Activated naive CD8-positive, alpha-beta T cell treated with anti-CD3 and anti-CD28 coated beads for 36 hours (primary cell): ENCODE measurements at places on chromosomes 2 and 18. TPM values are rescaled to one million over a fixed set of nuclear protein-coding genes. Genes with fewer than 3 reads are reported as not detected.

DNA sequence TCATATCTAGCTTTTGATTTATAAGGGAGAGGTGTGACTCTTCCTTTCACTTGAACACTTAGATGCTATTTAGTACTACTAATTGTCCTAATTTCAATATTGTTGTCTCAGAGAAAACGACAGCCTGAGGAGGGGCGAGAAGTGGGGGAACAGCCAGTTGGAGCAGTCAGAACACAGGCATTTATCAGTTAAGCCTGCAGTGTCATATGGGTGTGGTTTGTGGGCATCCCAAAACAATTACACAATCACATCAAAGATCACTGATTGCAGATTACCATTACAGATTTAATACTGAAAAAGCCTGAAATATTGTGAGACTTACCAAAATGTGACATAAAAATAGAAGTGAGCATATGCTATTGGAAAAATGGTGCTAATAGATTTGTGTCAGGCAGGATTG, 15.8 kb downstream of the TMEM131 start:
- no peak for DNase-seq

SMYD1 gene
- not detected for total RNA-seq

DPP10 gene
- not detected for total RNA-seq

DNA sequence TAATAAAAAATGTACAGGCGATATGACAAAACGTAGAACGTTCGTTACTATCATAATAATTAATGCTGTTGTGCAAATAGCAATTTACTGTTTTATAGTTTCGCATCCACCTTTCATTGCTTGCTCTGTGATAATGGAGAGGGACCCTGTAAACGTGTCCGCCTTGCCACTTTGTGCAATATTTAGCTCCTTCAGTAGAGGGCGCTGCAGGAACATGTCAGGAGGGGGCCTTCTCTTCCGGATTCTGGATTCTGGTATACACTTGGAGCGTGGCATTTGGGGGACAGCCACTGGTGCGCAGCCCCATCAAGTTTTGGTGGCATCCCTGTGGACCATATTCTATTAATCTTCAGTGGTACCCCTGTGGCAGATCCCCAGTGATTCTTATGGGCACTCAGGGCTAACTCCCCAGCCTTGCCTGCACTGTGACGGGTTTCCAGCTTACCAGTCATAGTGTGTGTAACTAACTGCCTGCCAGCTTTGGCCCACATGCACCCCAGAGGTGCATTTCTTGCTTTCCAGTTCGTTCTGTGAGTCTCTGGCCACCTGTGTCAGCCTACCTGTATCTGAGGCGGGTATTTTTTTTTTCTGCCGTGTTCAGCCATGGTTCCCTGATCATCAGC, 140.3 kb downstream of the CYRIA start:
- no peak for DNase-seq

GRCh38 chr2:54859997-54860701, 136.7 kb downstream of the EML6 start:
- no peak for DNase-seq

ANKRD53 gene
- total RNA-seq = 0.21 TPM
